ENCODE measurements at places on chromosomes 12 and 14.
A peak's percentile ranks its signal among the peaks of the same experiment; 100 is the strongest.

- DNase-seq, result no peak
Observed at GRCh38 chr14:62759796-62760195, 285.5 kb downstream of the KCNH5 start.

DNA sequence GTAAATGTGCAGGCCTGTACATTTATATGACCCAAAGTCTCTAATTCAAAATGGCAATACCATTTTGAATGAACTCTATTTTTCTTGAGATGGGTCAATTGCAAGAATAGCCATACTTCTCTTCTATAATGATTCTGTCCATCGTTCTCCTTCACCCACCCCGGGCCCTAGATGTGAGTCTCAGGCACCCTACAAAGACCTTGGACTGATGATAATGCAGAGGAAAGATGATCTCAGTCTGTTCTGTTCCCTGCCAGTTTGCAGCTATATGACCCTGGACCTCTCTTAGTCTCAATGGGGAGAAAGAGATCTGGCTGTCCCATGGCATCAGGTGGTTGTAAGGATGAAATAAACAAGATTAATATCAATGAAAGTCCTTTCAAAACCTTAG, 30.1 kb downstream of the VCPKMT start:
- DNase-seq, result no peak

DNA sequence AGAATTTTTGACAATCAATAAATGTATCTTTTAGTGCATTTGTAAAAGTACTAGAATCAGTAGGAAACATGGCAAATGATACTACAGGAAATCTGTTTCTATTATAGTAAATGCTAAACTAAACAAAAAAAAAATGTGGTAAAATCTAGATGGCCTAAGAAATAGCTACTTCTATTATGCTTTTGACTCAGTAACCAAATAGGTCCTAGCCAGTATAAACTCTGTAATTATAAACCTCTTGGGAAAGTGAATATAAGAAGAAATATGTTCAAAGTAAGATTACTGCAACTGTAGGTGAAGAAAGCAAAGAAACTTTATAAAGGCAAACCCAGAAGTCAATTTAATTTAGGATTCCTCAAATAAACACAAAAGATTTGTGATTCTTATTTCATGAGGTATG, 581.2 kb downstream of the LRFN5 start:
- DNase-seq, result no peak

- no peak for DNase-seq
Observed at GRCh38 chr12:105616971-105617540, 286.6 kb downstream of the C12orf75 start.

DNA sequence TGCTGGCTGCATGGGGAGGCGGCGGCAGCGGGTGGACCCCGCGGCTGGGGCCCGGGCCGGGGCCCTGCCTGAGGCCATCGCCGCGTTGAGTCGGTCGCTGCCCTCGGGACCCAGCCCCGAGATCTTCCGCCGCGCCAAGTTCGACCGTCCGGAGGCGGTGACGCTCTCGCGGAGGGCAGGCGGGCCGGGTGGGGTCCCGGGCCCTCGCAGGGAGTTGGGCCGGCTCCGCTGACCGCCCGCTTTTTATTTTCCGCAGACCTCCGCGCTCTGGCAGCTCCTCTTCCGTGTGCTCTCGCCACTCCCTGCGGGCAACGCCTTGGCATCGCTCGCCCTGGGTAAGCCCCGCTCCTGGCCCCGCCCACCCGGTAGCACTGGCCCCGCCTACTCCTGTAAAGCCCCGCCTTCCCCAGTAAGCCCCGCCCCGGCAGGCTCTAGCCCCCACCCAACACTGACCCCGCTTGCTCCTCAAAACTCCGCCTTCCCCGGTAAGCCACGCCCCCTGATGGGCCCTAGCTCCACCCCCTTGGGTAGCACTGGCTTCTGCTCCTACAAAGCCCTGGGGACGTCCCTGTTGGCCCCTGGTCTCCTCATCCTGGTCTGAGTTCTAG, 424 bp downstream of the TEDC1 start:
- DNase-seq, result peak; percentile 65

- no peak for DNase-seq
Observed at GRCh38 chr14:58200480-58200841, 512 bp downstream of the ACTR10 start.

- no peak for DNase-seq
Observed at GRCh38 chr14:53581504-53581903, 375.1 kb downstream of the BMP4 start.

- no peak for DNase-seq
Observed at GRCh38 chr12:27319848-27320247, 12.8 kb upstream of the BMAL2 start.

GRCh38 chr12:98610596-98610995, 17.1 kb downstream of the SLC25A3 start:
- no peak for DNase-seq

- DNase-seq, result no peak
Observed at GRCh38 chr14:98984719-98985041, 287.3 kb downstream of the BCL11B start.

- no peak for DNase-seq
Observed at GRCh38 chr14:99037777-99038430, 234.1 kb downstream of the BCL11B start.

DNA sequence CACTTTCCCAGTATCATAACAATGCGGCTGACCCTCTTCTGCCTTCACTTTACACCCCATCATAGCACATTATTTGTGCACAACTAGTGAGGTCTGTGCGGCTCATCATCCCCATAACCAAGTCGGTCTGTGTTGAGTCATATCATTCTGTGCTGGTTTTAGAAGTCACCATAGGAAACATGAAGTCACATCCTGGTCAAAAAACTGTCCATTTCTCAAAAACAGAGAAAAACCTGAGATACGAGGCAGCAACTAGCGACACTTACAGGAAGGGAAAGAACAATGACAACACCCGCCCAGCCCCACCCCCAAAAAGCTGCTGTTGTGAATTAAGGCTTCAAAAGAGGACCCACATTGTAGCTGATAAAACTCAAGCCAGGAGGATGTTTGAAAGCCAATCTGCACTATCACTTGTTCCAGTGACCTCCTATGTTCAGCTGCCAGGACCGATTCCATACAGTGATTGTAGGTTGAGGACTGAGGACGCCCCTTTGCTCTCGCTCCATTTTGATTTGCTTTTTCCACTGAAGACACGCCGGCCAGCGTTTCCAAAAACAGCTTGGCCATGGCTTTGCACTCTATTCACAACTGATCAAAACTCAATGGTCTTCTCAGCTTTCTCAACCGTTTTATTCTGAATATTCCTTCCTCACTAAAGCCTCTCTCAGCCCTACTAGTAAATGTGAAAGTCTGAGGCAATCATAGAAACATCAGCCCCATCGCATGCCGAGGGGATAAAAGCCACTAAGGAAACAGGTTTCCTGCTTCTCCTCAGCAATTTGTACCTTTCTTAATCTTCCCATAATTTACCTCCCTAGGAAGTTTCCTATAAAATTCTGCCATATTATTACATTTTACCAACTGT, 87.5 kb downstream of the DUSP16 start:
- DNase-seq, result no peak

- DNase-seq, result no peak
Observed at GRCh38 chr12:124883263-124884130, 19.8 kb upstream of the SCARB1 start.

DNA sequence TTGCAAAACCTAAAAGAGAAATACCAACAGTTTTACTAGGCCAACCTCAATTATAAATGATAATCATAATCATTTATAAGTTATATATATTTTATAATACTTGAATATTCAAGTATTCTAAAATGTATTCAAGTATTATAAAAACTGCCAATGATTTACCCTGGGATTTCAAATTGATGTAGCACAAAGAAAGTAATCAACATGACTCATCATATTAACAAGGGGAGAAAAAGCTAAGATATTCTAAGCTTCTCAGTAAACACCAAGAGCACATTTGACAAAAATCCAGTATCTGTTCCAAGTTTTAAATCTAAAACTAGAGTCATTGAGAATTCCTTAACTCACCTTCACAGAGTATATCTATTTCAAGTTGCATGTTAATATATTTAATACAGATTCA, 56.1 kb downstream of the CAPZA3 start:
- DNase-seq, result no peak

GRCh38 chr12:91870872-91871707, 274.6 kb downstream of the BTG1 start:
- no peak for DNase-seq
